Activated CD4-positive, alpha-beta T cell treated with anti-CD3 and anti-CD28 coated beads, Interleukin-2, amount 50 U/mL, for 16 hours (primary cell): ENCODE measurements at places on chromosomes 5 and 9.
A peak's percentile ranks its signal among the peaks of the same experiment; 100 is the strongest.

DNA sequence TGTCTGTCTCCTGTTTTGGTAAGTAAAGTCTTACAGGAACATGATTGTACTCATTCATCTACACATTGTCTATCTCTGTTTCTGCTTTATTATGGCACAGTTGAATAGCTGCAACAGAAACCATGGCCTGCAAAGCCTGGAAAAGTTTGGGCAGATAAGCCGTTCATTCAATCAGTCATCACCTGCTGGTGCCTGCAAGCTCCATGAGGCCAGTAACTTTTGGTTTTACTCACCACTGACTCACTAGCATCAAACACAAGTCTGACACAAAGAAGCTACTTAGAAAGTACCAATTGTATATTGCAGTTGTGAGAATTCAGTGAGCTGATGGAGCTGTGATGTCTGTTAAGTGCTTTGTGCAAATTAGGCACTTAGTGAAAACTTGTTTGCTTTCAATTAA, 373.6 kb upstream of the SGCD start:
- peak; percentile 59 for DNase-seq

GRCh38 chr5:2576823-2577222, 174.7 kb downstream of the IRX2 start:
- DNase-seq = no peak

GRCh38 chr5:28954074-28954473, 1915.7 kb upstream of the CDH9 start:
- DNase-seq = no peak

- no peak for DNase-seq
These were observed 38.8 kb upstream of the ANKRD33B start for GRCh38 chr5:10525124-10525495.

GRCh38 chr5:1537603-1538154, 13.9 kb upstream of the LPCAT1 start:
- DNase-seq = no peak

GRCh38 chr5:30804739-30805505, 388.6 kb upstream of the CDH6 start:
- DNase-seq = no peak

GRCh38 chr5:9927521-9927997, 297.4 kb upstream of the TAS2R1 start:
- no peak for DNase-seq
